Naive thymus-derived CD4-positive, alpha-beta T cell (primary cell): ENCODE measurements at places on chromosomes 5 and 9. TPM values are rescaled to one million over a fixed set of nuclear protein-coding genes. Genes with fewer than 3 reads are reported as not detected.

DNA sequence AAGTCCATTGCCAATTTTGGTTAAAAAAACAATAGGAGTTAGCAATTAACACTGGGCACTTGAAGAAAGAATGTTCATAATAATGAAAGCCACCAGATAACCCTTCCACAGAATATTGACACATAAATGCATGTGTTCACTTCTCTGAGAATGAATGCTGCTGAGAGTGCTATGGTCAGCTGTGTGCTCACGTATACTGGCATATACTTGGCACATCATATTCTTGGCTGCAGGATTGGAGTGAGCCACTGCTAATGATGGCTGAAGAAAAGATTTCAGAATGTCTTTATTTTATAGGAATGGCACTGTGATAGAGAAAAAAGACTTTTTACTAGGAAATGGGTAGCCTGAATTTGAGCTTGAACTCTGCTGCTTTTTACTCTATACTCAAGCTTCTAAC, 46.0 kb upstream of the SMARCA2 start:
- no peaks in the 10 kb centered on the region for H3K4me1 ChIP-seq
- no peaks in the 10 kb centered on the region for H3K27me3 ChIP-seq
- no peak overlapping the region for H3K27ac ChIP-seq
- no peak overlapping the region for H3K4me3 ChIP-seq
- DNase-seq: no peak

GRCh38 chr5:100872408-100873190, 30.5 kb downstream of the ST8SIA4 start:
- H3K4me3 ChIP-seq: no peak overlapping the region
- no peaks in the 10 kb centered on the region for H3K36me3 ChIP-seq
- no peaks in the 10 kb centered on the region for H3K27me3 ChIP-seq
- DNase-seq: no peak

- no peak overlapping the region for H3K4me3 ChIP-seq
- H3K4me1 ChIP-seq: no peaks in the 10 kb centered on the region
- no peaks in the 10 kb centered on the region for H3K27me3 ChIP-seq
- H3K27ac ChIP-seq: no peak overlapping the region
- no peaks in the 10 kb centered on the region for H3K36me3 ChIP-seq
- no peak for DNase-seq
Observed at GRCh38 chr9:115422932-115423440, 305.0 kb upstream of the TNC start.

DNA sequence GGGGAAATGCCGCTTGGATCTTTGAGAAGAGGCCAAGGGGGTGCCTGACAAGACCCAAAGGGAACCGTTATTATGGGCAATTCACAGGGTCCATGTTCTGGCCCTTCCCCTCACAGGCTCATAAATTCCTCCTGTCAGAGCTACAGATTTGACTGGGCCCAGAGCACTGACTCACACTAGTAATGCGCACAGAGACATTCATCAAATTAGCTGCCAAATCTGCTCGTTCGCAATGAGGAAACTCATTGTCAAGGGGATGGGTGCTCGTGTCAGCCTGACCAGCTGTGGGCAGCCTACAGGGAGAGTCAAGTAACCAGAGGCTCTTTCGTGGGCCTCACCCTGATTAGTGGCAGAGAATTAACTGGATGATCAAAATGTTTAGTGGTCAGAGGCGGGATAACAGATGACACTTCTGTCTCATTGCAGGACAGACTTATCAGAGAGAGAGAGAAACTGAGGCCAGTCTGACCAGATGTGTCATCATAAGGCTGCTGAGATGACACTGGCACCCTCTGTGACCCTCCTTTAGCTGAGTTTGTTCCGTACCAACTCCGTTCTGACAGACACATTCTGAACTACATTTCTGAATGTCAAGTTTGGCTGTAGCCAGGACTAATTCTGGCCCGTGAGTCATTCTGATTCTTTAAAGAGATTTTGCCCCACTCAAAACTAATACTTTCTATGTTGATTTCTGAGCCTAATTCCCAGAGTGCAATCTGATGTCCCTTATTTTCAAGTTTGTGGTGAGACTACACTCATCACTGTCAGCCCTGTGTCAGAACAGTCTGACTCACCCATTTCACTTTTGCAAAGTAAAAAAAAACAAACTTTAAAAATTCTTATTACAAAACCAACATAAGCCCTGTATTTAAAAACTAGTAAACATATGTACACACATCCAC, 377.1 kb downstream of the ACTL7B start:
- no peaks in the 10 kb centered on the region for H3K36me3 ChIP-seq
- no peak overlapping the region for H3K27ac ChIP-seq
- no peaks in the 10 kb centered on the region for H3K27me3 ChIP-seq
- no peaks in the 10 kb centered on the region for H3K4me1 ChIP-seq
- DNase-seq: no peak

Gene CTXN3
- not detected for polyA plus RNA-seq

Gene COL23A1
- polyA plus RNA-seq: not detected
